ENCODE measurements at places on chromosomes 5 and 9.

DNA sequence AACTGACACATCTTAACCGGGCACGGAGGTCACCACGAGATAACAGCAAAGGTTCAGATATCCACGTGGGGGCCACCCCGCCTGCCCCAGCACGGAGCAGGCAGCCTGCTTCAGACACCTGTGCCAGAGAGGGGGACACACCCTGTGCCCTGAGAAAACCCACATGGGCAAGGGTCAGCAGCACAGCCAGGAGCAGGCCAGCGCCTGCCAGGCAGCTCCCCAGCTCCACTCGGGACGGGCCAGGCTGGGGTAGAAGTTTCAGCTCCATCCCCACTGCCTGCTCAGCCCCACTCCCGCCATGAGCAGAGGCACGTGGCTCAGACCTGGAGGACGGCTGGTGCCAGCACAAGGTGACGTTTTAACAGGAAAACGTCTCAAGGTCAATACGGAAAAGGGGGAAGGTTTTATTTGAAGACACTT is 22.2 kb downstream of the SLC12A7 start:
- DNase-seq, result no peak

- DNase-seq, result no peak
Measured at GRCh38 chr5:104267320-104268015, 704.9 kb upstream of the NUDT12 start.

- DNase-seq, result no peak
Measured at GRCh38 chr9:2657427-2657826, 35.8 kb downstream of the VLDLR start.

GRCh38 chr5:9790276-9790675 is 160.1 kb upstream of the TAS2R1 start:
- DNase-seq, result no peak

GRCh38 chr5:164073081-164073480 is 567.7 kb downstream of the MAT2B start:
- no peak for DNase-seq

DNA sequence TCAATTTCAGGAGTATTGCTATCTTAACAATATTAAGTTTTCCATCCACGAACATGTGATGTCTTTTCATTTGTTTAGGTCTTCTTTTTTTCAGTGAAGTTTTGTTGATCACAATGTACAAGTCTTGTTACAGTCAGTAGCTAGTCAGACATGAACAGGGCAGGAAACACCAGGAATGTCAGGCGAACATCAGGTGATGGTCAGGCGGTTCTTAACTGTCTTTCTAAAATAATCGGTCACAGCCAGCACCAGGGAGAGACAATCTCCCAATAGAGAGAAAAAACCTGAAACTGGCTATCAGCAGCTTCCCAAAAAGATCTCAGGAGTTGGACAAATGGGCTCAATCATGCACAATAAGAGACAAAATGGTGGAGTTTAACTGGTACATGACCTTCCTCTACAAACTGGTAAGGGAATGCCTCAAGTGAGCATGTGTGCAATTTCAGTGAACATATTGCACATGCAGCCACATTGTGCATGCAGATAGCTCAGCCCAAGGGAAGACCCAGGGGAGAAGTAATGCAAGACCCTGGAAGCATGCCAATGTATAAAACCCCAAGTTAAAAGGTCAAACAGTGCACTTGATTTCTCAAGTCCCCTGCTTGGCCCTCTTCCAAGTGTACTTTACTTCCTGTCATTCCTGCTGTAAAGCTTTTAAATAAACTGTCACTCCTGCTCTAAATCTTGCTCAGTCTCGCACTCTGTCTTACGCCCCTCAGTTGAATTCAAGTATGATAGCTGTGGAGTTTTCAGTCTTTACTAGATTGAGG is 176.1 kb upstream of the RASEF start:
- DNase-seq, result no peak

DNA sequence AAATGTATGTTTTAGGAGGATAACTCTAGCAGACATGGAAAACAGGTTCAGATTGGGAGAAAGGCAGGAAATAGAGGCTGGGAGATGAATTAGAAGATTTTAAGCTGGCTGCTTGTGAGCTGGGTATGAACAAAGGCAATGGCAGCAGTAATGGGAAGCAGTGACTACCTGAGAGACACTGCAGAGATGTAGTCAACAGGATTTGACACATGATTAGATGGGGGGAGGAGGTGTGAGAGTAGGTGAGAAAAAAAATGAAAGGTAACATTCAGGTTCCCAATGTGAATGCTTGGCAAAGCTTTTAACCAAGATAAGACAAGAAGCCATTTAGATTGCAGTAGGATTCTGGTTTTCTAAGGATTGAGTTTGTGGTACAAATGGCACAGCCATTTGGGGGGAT is 22.8 kb upstream of the IFNE start:
- no peak for DNase-seq

DNA sequence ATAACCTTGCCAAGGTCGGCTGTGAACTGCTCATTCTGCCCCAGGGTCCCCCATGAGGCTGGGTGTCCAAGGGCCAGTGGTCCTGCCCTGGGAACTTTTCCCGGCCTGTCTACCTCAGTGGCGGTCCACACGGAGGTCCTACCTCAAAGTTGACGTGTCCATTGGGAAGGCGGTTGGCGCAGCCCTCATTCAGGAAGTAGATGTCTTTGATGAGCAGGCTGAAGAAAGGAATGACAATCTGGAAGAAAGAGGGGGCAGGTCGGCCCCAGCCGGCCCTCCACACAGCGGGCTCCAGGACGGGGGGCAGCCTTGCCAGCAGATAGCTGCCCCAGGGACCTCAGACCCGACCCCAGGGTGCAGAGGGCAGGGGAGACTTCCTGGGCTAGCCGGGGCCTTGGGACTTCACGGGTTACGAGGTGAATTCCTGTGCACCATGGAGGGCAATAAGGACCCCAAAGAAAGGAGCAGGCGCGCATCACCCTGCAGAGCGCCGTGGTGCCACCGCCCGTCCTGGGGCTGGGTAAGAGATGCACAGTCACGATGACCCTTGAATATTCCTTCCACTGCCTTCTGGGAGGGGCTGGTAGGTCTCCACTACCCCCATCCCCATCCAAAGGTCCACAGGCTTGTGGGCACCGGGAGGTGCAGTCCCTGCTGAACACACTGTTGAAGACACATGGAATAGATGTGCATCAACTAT is 42.9 kb upstream of the RNF130 start:
- no peak for DNase-seq

DNA sequence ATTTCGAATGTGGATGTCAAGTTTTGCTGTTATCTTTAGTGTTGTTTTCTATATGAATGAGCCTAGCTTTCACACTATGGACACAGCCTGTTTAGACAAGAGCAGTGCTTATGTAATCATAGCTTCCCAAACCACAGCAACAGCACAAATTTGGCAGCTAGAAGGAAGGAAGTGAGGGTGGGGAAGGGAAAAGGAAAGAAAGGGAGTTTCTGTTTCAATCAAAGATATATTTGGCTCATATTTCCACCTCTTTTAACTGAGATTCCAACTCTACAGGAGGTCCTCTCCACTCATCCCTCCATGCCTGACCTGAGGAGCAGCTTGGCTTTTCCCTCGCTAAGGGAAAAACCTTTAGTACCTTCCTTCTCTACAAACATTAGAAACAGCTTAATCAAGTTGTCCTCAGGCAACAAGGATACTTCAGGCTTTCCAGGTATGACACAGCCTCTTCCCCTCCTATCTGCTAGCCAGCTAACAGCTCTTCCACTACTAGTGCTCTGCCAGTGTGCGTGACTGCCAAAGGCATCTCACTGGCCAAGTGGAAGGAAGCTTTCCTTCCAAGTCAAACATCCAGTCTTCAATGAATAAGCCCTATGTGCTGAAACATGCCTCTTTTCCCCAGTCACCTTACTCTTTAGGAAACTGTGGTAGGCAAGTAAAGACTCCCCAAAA is 268.6 kb upstream of the PTGER4 start:
- no peak for DNase-seq

- no peak for DNase-seq
Measured at GRCh38 chr9:130921989-130922892, 16.8 kb downstream of the FIBCD1 start.

DNA sequence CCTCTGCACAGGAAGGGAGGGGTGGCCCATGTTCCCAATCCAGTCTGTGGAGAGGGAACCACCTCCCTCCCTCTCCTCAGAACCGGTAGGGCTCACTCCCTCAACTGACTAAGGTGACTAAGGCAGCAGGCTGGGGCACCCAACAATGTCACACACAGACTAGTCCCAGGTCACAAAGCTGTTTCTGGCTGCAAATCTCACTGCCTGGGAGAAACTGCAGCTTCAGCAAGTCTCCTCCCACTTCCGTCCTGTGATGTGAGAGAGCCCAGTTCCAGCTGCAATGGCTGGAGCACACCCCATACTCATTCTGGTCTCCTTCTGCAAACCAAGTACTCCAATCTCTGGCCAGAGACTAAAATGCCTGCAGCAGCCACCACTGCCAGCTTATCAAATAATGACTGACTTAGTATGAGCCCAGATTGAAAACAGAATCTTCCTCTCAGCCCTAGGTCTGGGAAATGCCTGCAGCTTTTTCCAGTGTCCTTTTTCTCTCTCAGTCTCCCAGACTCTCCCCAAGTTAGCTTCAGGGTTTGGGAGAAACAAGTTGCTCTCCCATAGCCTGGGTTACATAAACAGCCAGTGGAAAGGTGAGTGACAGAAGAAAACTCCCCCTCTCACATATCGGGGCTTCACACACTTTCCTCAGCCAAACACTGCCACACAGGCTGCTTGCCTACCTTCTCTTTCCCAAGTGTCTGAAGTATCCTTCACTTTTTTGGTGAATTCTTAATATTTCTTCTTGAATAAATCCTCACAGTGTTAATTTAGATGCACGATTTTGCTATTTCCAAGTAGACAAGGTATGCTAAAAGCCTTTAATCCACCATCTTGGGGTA is 247.4 kb upstream of the RASA1 start:
- no peak for DNase-seq

DNA sequence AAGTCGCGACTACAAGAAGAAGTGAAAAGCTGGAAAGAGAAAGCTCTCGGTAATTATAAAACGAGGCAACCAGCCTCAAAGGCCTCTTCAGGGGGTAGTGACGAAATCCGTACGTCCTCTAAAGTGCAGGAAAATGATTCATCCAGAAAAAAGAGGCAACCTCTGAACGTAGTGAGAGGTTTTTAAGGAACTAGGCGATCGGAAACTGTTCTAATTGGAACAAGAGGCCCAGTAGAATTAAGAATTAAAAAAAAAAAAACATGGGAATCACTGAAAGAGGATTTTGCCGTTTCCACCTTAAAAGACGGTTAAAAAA is 1.0 kb downstream of the CSNK1A1 start:
- no peak for DNase-seq

GRCh38 chr5:170562166-170562874 is 58.5 kb downstream of the KCNIP1 start:
- no peak for DNase-seq

- no peak for DNase-seq
Measured at GRCh38 chr5:145521066-145521465, 314.1 kb downstream of the PRELID2 start.

DNA sequence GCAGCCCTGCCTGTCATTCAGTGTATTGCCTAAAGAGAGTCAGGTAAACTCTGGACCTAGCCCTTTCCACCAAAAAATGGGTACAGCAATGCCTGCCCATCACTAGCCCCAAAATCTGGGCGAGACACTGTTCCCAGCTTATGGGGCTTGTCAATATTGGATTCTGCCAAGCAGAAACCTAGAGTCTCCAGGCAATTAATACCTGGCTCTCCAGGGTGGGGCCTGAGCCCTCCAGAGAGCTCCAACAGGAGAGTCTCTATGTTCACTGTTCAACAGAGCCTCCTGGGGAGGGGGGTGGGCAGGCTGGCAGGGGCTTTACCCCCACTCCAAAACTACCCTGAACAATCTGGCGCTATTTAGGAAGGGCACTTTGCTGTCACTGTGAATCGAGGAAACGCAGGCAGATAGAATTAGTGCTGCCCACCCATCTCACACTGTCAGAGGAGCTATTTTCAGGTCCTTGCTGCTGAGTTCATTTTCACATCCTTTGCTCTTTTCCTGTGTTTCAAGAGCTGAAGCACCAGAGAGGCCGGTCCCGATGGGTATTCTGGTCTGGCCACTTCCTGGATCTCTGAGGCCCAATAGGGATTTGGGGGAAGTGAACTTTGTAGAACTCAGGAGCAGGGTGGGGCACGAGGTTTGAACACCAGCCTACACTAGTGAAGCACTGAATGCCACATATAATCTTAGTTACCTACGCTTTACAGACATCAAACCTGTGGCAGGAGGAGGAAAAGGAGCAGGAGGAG is 121.8 kb downstream of the C5orf15 start:
- no peak for DNase-seq

GRCh38 chr5:3789519-3790193 is 194.0 kb downstream of the IRX1 start:
- DNase-seq, result no peak

DNA sequence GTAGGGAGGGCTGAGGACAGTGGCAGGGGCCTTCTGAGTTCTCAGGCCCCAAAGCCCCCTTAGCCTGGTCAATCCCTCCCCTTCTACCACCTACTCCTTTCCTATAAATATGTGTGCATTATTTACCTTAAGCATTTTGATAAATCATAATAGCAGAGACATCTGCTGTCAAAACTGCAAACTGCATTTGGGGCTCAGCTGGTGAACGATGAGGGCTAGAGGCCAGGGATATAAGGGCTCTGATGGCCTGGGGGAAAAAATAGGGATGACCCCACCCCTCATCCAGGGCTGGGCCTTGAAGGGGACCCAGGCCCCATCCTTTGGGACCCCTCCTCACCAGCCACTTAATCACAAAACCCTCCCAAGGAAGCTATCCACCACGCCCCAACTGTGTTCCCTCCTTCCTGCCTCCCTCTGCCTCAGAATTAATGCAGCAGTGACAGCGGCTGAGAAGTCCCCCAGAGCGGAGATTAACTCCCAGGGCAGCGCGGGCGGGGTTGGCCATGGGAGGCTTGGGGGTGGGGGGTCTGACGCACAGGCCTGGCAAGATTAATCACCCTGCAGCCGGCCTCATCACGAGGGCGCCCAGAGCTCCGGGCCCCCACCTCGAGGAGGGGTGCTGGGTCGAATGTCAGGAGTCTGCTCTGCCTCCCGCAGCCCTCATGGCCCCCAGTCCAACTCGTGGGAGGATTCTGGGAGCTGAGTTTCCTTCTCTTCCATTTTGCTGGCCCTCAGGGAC is 42.1 kb downstream of the CXXC5 start:
- no peak for DNase-seq

DNA sequence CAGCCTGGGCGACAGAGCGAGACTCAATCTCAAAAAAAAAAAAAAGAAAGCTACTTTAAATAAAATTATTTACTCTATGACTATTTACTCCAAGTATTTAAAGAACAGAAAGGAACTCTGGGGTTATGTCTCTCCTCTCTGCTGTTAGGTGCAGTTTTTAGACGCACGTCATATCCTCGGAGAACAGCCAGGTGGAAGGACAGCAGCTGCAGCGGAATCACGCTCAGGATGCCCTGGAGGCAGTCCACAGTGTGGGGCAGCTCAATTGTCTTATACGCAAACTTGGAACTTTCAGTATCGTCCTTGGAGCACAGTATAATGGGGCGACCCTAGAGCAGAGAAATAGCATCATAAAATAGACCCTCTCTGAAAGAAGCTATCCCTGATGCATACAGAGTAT is 10.4 kb upstream of the MAPK9 start:
- no peak for DNase-seq

- no peak for DNase-seq
Measured at GRCh38 chr9:36993933-36994764, 39.9 kb downstream of the PAX5 start.

- no peak for DNase-seq
Measured at GRCh38 chr9:134055981-134056461, 11.8 kb downstream of the BRD3 start.

- no peak for DNase-seq
Measured at GRCh38 chr5:111321376-111321775, 97.2 kb downstream of the CAMK4 start.
